ENCODE measurements at places on chromosomes 2 and 18.

DNA sequence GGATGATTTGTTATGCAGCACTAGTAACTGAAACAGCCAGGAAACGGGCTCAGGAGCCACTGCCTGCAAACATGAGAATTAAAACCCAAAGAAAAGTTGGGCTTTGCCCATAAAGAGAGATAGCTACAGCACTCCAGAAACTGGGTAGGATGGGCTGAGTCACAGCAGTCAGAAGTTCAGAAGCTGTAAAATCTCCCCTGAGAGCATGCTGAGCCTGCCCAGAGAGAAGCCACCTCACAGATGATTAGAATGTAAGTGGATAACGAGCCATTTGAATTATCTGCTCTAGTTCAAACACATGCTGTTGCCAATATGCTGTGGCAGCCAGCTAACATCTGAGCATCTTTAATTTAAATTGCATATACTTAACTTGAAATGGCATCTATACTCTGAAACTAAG, 388.1 kb upstream of the ACVR2A start:
- no peak for DNase-seq

DNA sequence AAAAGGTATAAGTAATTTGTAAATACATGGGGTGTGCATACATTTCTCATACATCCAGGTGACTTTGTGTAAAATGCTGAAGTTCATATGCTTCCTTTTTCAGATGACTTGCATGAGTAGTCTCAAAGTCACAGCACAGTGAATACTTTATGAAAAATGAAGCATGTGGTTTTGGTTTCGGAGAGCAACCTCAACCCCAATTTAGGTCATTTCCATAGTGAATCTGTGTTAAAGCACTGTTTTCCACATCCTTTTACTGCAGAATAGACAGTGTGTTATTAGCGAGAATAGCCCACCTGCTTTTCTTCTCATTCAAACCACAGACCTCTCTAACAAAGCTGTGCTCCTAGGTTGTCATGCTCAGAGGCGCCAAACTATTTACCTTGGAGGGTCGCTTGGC, 204.4 kb upstream of the RASGRP3 start:
- DNase-seq, result peak; percentile 28

- DNase-seq, result no peak
Observed at GRCh38 chr18:23354625-23355024, 98.5 kb upstream of the RIOK3 start.

GRCh38 chr18:22348521-22349316, 69.0 kb downstream of the CTAGE1 start:
- DNase-seq, result no peak

- no peak for DNase-seq
Observed at GRCh38 chr18:68520406-68521075, 194.4 kb downstream of the TMX3 start.

DNA sequence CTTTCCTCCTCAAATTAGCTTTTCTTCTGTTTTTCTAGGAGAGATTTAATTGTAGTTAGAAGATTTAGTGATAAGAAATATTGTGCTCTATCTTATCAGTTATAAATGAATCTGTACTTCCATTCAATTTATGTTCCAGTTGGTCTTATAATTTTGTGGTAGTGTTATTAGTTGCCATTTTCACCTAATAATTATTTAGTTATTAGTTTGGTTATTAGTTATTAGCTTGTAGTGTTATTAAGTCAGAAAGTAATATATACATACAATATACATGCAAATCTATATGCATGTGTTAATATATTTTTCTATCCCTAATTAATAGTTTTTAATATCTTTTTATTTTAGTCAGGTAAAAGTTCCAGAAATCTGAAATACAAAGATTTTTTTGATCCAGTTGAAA, 3.2 kb downstream of the MPHOSPH10 start:
- no peak for DNase-seq

DNA sequence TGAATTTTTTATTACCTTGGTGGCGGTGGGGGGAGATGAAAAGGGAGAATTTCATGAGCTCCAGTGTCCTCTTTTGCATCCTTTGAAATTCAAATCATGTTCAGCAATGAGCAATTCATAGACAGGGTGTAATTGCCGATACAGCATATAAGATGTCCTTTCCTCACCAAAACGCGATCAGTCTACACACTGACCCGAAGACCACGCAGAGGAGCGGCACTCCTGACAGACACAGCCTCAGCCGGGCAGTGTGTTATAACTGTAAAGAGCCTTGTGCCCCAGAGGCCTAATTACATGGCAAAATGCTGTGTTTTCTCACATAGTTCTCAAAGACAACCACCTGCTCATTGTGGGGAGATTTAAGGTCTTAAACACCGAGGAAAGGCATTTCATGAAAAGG, 38.4 kb upstream of the APCDD1 start:
- DNase-seq, result no peak

DNA sequence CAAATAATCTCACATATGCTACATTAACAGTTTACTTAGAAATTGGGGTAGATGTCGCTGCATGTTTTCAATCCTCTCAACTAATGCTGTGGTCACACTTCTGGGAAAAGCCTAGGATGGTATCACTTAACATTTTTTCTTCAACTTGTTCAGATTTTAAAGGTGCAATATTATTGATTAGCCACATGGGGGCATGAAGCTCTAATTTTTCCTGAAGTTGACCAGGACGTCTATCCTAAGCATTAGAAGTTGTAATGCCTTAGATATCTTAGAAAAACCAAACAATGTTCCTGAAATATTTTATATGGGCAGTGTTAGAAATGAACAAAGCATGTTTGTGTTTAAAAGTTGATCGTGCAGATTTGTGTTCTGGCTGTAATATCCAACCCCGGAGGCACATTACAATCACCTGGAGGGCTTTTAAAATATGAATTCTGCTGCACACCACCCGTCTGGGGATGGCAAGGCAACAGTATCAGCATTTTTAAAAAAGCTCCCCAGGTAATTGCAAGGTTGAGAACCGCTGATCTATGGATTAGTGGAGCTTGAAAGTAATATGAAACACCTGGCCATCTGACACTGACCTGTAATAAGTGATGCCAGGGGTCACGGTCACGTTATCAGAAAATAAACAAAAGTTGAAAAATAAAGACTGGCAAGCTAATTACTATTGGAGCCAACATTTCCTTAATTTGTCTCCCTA, 100.5 kb upstream of the LMAN1 start:
- DNase-seq, result no peak

GRCh38 chr18:34796035-34796657, 86.0 kb downstream of the DTNA start:
- no peak for DNase-seq

DNA sequence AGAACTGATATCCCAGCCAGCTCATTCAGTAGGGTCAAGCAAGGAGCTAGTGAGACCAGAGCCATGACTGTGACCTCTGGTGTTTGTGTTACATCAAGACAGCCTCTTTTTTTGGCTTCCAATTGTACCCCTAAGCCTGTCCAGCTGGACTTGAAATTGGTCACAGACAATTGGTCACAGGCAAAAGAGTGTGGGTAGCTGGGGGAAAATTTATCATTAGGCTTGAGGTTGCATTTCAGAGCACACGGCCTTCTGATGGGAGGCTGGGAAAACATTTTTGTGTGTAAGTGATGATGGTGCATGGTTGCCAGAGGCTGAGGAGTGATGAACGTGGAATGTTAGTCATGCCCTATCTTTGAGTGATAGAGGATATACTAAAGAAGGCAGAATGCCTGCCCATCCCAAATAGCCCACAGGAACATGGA, 285.1 kb upstream of the SLC14A2 start:
- DNase-seq, result no peak

DNA sequence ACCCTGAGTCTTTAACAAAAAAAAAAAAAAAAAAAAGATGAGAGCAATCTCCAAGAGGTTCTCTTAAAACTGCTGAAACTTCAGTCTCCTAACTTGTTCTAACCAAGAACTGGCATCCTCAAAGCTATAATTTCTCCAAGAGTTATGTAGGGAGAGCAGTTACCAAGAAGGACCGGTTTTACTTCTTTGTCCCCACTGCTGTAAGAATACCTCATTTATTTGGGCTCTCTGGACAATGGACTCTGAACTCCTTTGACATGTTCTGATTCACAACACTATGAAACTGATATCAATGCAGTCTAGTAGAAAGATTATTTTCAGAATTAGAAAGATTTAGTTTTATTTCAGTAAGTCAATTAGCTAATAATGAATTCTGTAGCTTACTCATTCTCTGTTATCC, 84.5 kb upstream of the DTNB start:
- DNase-seq, result no peak

GRCh38 chr2:165469417-165469816, at the start of gene CSRNP3:
TSS of gene CSRNP3 (plus strand) at chr2:165469698. CDS start at chr2:165595066, 125,368 bp downstream.
- no peak for DNase-seq

DNA sequence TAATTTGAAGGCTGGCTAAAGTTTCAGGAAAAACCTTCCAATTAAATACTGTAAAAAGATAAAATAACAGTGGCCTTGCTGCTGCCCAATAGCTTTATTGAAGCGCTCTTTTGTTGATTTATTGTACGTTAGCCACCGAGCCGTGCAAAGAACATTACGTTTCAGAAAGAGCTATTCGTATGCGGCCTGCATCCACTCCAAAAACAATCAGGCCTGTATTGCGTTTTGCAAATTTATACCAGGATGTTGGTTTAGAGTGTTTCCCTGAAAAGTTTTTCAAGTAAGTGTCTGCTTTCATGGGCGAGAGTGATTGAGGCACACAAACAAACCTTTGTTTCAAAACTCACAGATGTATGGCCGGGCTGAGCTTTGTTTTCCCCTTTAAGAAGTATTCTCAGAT, 257.2 kb upstream of the SALL3 start:
- no peak for DNase-seq

- no peak for DNase-seq
Observed at GRCh38 chr2:232502511-232502910, 14.9 kb upstream of the ECEL1 start.

GRCh38 chr2:146123256-146123655, 1603.3 kb upstream of the ZEB2 start:
- no peak for DNase-seq

- DNase-seq, result no peak
Observed at GRCh38 chr2:133653056-133653455, 84.8 kb upstream of the NCKAP5 start.

DNA sequence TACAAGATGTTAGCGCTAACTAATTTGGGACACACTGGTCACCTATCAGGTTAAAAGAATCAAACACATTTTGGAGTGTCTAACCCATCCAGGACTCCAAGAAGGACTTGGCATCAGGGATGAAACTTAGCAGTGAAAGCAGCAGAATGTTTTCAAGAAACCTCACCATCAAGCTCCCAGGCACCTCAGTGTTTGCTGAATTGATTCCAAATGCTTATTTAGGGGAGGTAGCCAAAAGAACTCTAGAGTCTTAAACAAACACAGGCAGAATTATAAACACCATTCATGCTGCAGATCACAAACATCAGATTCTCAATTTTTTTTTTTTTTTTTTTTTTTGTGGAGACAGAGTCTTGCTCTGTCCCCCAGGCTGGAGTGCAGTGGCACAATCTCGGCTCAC, 122.8 kb upstream of the UXS1 start:
- DNase-seq, result no peak
